ENCODE measurements at places on chromosomes 3 and 15. TPM values are rescaled to one million over a fixed set of nuclear protein-coding genes. Genes with fewer than 3 reads are reported as not detected.
A peak's percentile ranks its signal among the peaks of the same experiment; 100 is the strongest.

- peak overlapping the region; percentile 91 for H3K4me3 ChIP-seq
- H3K27ac ChIP-seq = peak overlapping the region; percentile 96
- DNase-seq = peak; percentile 70
- H3K4me1 ChIP-seq = peaks cover 72% of the 10 kb centered on the region
- no peaks in the 10 kb centered on the region for H3K27me3 ChIP-seq
Observed at GRCh38 chr3:113744941-113745755, 901 bp downstream of the NAA50 start.

DNA sequence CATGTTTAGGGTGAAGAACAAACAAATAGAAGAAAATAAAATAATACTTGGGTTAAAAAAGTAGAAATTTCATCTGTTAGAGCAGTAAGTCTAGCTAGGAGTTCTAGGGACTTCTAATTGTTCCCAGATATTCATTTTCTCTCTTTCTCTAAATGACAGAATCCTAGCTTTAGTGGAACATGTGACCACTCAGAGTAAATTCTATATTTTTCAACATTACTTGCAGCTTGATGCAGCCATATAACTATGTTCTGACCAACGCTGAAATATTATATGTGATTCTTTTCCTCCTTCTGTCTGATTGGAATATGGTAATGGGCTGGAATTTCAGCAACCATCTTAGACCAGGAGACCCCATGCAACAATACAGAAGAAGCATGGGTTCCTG lies 8.1 kb downstream of the PTX3 start:
- H3K4me1 ChIP-seq = peaks cover 8% of the 10 kb centered on the region
- no peak for DNase-seq
- H3K27ac ChIP-seq = no peak overlapping the region
- no peak overlapping the region for H3K4me3 ChIP-seq

DNA sequence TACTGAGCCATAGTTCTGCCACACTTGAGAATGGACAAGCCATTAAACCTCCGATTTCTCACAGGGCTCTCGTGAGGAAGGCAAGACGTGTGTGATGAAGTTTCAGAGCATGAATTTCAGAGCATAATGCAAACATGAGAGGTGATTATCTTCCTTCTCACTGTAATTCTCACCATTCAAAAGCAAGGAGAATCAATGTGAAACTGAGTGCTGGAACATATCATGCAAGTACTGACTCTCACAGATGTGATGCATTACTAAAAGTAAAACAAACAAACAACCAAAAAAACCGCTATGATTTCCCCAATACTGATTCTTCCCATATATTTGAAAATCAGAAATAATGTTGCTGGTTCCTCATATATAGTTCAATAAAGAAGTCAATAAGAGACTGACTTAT lies 23.7 kb downstream of the P3H2 start:
- DNase-seq = no peak
- H3K27ac ChIP-seq = no peak overlapping the region
- no peak overlapping the region for H3K4me3 ChIP-seq

DNA sequence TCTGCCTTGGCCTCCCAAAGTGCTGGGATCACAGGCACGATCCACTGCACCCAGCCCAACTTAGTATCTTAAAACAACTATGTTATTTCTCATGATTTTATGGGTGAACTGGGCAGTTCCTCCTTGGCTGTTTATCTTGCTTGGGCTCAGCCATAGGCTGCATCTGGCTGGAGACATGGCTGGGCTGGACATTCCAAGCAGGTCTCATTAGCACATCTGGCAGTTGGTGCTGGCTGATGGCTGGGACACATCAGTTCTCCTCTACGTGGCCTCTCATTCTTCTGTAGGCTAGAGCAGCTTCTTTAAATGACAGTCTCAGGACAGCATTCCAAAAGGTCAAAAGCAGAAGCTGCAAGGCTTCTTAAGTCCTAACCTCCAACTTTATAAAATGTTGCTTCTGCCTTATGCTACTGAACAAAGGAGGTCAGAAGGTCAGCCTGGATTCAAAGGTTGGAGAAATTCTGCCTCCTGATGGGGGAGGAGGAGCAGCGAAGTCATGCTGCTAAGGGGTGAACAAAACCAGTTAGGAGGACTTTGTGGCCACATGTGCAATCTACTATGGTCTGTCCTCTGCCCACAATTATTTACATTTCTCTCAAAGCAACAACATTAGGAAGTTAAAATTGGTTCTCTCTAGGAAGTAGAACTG lies 144.0 kb downstream of the AQP9 start:
- no peaks in the 10 kb centered on the region for H3K36me3 ChIP-seq
- no peak overlapping the region for H3K4me3 ChIP-seq
- no peaks in the 10 kb centered on the region for H3K27me3 ChIP-seq
- no peak for DNase-seq

DNA sequence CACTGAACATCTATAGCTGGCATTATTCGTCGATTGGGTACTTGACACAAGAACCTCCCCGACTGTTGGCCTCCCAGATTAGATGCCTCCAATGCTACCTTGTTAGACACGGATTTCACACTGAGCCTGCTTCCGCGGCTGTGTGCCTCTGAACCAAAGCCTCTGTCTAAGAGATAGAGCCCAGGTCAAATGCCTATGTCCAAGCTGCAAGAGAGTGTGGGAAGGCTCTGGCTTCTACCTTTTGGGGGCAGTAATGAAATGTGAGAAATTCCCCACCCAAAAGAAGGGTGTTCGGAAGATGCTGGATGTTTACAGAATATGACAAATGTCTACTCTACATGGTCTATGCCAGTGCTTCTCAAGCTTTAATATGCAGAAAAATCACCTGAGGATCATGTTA lies 2.0 kb upstream of the RPUSD2 start:
- H3K4me1 ChIP-seq = peaks cover 50% of the 10 kb centered on the region
- no peak for DNase-seq
- no peak overlapping the region for H3K4me3 ChIP-seq
- no peak overlapping the region for H3K27ac ChIP-seq
- no peaks in the 10 kb centered on the region for H3K36me3 ChIP-seq
- H3K27me3 ChIP-seq = no peaks in the 10 kb centered on the region

- H3K27me3 ChIP-seq = no peaks in the 10 kb centered on the region
- no peak overlapping the region for H3K4me3 ChIP-seq
- no peaks in the 10 kb centered on the region for H3K36me3 ChIP-seq
Observed at GRCh38 chr3:168272343-168272985, 176.7 kb upstream of the GOLIM4 start.

GRCh38 chr15:63233667-63234423 lies 43.6 kb upstream of the APH1B start:
- H3K27ac ChIP-seq = peak overlapping the region; percentile 67
- no peaks in the 10 kb centered on the region for H3K36me3 ChIP-seq
- H3K4me1 ChIP-seq = peaks cover 85% of the 10 kb centered on the region
- H3K27me3 ChIP-seq = no peaks in the 10 kb centered on the region
- no peak for DNase-seq

- H3K27ac ChIP-seq = peak overlapping the region; percentile 63
- H3K36me3 ChIP-seq = no peaks in the 10 kb centered on the region
- DNase-seq = peak; percentile 53
- H3K27me3 ChIP-seq = no peaks in the 10 kb centered on the region
- H3K4me3 ChIP-seq = no peak overlapping the region
Observed at GRCh38 chr3:124627501-124627908, 102.7 kb upstream of the UMPS start.

DNA sequence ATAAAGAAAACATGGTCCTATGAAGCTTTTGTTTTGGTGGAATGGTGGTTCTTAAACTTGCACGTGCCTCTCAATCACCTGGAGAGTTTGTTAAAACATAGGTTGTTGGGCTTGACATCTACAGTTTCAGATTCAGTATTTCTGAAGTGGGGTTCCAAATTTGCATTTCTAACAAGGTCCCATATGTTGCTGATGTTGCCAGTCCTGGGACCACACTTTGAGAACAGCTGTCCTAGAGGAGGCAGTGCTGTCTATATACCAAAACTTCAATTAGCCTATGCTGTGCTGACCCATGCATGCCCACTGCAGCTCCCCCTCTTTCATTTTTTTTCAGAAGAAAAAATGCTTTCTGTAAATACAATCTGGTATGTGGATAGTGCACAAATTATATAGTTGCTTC lies 31.3 kb downstream of the ALCAM start:
- DNase-seq = no peak
- H3K4me1 ChIP-seq = no peaks in the 10 kb centered on the region
- no peak overlapping the region for H3K4me3 ChIP-seq
- no peaks in the 10 kb centered on the region for H3K27me3 ChIP-seq

GRCh38 chr3:46725621-46726314 lies 8.1 kb upstream of the PRSS50 start:
- no peak overlapping the region for H3K4me3 ChIP-seq
- no peak overlapping the region for H3K27ac ChIP-seq
- no peak for DNase-seq
- no peaks in the 10 kb centered on the region for H3K36me3 ChIP-seq

DNA sequence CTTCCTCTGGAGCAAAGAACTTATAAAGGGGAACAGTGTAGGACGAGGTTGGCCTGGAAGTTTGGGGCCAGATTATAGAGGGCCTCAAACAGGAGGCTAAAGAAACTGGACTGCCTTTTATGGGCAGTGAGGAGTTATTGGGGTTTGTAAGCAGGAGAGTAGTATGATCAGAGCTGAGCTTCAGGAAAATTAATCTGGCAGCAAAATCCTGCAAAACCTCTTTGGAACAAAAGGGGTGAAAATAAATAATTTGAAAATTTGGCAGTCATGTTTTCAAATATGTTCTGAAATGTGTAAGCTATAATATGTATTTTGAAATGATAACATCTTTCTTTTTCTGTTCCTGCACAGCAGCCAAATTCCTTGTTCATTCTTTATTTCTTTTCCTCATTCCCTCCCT lies 164.9 kb downstream of the THSD4 start:
- H3K27me3 ChIP-seq = no peaks in the 10 kb centered on the region
- H3K36me3 ChIP-seq = no peaks in the 10 kb centered on the region
- peaks cover 29% of the 10 kb centered on the region for H3K4me1 ChIP-seq
- no peak overlapping the region for H3K4me3 ChIP-seq

- no peaks in the 10 kb centered on the region for H3K36me3 ChIP-seq
- no peak for DNase-seq
- peaks cover 16% of the 10 kb centered on the region for H3K4me1 ChIP-seq
- H3K27me3 ChIP-seq = no peaks in the 10 kb centered on the region
Observed at GRCh38 chr3:12159227-12159601, 502 bp upstream of the TIMP4 start.

GRCh38 chr3:126911162-126912026 lies 71.5 kb upstream of the PLXNA1 start:
- H3K4me1 ChIP-seq = no peaks in the 10 kb centered on the region
- H3K27me3 ChIP-seq = no peaks in the 10 kb centered on the region
- H3K36me3 ChIP-seq = peaks cover 4% of the 10 kb centered on the region
- no peak overlapping the region for H3K27ac ChIP-seq
- H3K4me3 ChIP-seq = no peak overlapping the region

GRCh38 chr3:2301361-2301760 lies 202.7 kb downstream of the CNTN4 start:
- no peak for DNase-seq
- H3K4me3 ChIP-seq = no peak overlapping the region

- H3K27ac ChIP-seq = no peak overlapping the region
- H3K4me1 ChIP-seq = peaks cover 20% of the 10 kb centered on the region
- peaks cover 74% of the 10 kb centered on the region for H3K36me3 ChIP-seq
- no peaks in the 10 kb centered on the region for H3K27me3 ChIP-seq
- H3K4me3 ChIP-seq = no peak overlapping the region
- no peak for DNase-seq
Observed at GRCh38 chr3:184144505-184144904, 9.3 kb downstream of the EIF2B5 start.

DNA sequence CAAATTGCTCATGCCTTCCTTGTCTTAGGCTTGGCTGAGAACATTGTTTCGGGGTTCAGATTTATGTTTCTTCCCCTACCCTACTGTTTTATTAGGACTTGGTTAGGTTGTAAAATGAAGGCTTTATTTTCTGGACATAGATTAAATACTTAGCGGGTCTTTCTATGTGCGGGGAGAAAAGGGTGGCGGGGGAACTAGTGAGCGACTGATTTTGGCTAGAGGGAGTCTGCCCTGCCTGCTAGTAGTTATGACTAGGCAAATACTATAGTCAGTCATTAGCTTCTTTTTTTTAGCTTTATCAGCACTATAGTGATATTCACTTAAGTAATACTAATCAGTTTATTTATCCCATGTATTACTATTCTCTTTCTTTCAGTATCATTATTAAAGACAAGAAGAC lies 3.6 kb downstream of the CADM2 start:
- no peak for DNase-seq
- H3K27ac ChIP-seq = no peak overlapping the region
- peaks cover 20% of the 10 kb centered on the region for H3K4me1 ChIP-seq
- H3K27me3 ChIP-seq = peaks cover 39% of the 10 kb centered on the region
- H3K4me3 ChIP-seq = no peak overlapping the region

GRCh38 chr15:82768414-82769054 lies 37.3 kb downstream of the FSD2 start:
- H3K4me1 ChIP-seq = no peaks in the 10 kb centered on the region
- no peak overlapping the region for H3K4me3 ChIP-seq
- no peaks in the 10 kb centered on the region for H3K27me3 ChIP-seq
- H3K27ac ChIP-seq = no peak overlapping the region
- H3K36me3 ChIP-seq = peaks cover 22% of the 10 kb centered on the region
- DNase-seq = no peak

DNA sequence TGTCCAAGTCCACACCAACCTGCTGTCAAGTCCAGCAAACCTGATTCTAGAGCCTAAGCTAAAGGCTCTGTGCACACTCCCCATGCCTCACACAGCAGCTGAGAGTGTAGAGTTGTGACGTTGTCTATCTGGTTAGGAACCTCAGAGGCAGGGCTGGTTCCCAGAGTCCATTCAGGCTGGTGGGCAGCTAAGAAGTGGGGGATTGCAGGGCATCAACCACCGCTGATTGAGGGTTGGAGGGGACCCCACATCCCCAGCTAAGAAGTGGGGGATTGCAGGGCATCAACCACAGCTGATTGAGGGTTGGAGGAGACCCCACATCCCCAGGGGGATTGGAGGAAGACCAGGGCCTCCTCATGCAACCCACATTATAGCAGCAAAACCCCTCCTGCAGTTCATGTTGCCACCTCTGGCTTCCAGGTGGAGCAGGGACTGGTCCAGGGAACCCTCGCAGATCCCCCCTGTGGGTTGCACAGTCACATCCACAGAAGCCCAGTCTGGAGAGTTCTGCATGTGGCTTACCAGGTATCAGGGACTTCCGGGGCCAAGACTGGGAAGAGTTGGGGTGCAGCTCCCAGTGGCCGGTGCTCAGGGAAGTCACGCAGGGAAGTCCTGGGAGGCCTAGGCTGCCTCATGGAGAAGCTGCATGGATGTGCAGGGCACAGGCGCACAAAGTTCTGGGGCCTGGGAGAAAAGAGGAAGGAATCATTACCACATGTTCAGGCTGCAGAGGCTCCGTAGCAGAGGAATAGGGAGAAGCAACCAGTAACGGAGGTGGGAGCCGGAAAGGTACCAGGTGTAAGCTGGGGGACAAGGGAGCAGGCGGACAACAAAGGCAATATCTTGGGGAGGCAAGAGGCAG lies 71.4 kb upstream of the PCSK6 start:
- no peak overlapping the region for H3K4me3 ChIP-seq
- no peak for DNase-seq
- no peaks in the 10 kb centered on the region for H3K4me1 ChIP-seq
- H3K36me3 ChIP-seq = no peaks in the 10 kb centered on the region
- no peak overlapping the region for H3K27ac ChIP-seq

STXBP5L gene
- polyA plus RNA-seq = 0.15 TPM

DISP2 gene
- polyA plus RNA-seq = 1.7 TPM

ASB14 gene
- polyA plus RNA-seq = not detected

AMIGO3 gene
- 0.83 TPM for polyA plus RNA-seq

COX5A gene
- polyA plus RNA-seq = 298 TPM

COL6A5 gene
- 0.12 TPM for polyA plus RNA-seq

GNAT1 gene
- not detected for polyA plus RNA-seq

SEMA6D gene
- 0.63 TPM for polyA plus RNA-seq

MYNN gene
- polyA plus RNA-seq = 14.8 TPM

TMEM207 gene
- polyA plus RNA-seq = not detected

TPRG1 gene
- 12.8 TPM for polyA plus RNA-seq

All from stomach (tissue), 19 donors.